Prostate gland (tissue), 2 donors: ENCODE measurements at places on chromosomes 2 and 18.

DNA sequence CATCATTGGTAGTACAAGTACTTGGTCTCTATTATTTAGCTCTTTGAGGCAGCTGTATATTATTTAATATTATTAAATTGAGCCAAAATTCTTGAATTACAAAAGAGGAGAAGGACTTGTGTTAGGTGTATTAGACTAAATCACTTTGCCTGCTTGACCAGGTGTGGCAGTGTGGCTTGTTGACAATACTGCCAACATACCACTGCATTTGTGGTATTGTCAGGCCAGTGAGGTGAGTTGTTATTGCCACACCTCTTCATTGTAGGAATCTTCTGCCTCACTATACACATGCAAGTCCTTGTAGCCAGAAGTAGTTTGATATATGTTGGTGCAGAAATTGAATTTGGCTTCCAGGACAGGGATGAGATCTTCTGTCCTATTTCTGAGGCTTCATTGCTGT lies 40.5 kb downstream of the CYP20A1 start:
- DNase-seq: no peak

DNA sequence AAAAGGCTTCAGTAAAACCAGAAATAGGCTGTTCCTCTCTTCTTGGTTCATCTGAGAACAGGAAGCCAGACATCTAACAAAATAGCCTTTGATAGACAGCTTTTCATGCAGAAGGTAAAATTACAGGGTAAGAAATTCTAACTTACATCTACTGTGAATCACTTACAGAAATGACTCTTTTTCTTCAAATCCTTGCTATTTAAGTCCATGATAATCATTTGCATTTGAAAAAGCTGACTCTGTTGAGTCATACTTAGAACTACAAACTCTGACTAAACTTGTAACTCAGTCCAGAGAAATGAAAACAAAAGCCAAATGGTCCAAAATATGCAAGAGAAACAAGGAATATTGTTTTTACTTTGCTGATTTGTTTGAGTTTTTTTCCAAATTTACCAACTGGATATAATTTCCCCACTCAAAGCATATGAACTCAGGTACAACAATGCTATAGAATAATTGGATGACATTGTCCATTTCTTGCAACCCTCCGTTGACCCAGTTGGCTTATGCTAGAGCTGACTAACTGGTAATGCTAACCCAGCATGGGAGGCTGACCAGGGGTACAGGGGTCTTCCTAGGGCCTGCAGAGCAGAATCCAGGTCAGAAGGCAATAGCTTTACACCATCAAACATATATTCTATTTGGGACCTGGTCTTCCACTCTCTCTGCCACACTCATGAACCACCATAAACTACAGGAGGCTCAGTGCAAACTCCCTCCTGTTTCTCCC lies 18.8 kb upstream of the MREG start:
- DNase-seq: no peak

GRCh38 chr2:138106606-138107005 lies 142.3 kb downstream of the HNMT start:
- no peak for DNase-seq

- no peak for DNase-seq
Observed at GRCh38 chr2:17520761-17521160, 2.5 kb upstream of the RAD51AP2 start.

DNA sequence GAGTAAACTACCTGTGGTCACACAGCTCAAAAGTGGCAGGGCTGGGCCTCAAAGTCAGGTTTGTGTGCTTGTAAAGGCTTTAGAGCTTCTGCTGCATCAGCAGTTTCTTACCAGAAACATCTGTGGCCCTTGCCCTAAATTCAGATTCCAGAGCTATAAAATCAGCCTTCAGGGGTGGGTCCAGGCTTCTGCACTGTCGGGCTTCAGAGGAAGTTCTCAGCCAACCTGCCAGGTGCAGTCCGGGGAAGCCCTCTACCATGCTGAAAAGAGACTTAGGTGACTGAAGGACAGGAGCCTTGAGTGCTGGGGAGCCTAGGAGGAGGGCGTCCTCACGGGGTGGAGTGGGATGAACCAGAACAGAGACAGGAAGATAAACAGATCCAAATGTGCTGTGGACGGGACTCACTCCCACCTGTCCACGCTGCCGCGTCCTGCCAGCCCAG lies 69.9 kb upstream of the HS6ST1 start:
- DNase-seq: no peak

- no peak for DNase-seq
Observed at GRCh38 chr18:59735269-59735860, 38.1 kb upstream of the CCBE1 start.

- no peak for DNase-seq
Observed at GRCh38 chr2:8049176-8049575, 632.7 kb upstream of the ID2 start.

DNA sequence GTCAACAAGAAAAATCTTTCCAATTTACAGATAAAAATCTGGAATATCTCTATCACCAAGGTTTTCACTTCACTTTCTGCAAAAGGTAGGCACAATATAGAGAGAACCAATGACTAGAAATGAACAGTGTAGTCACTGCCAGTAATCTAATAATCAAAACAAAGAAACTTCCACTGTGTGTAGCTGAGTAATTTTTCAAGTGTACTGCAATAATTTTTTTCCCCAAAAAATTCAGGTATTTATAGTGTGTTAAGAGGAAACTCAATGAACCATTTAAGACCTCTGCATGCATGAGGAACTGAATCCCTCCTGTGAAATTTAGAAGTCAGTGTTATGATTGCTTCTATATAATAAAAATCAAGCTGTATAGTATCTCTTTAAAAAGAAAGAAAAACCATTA lies 121.8 kb downstream of the MEMO1 start:
- no peak for DNase-seq

GRCh38 chr2:40803900-40804299 lies 352.0 kb upstream of the SLC8A1 start:
- no peak for DNase-seq

DNA sequence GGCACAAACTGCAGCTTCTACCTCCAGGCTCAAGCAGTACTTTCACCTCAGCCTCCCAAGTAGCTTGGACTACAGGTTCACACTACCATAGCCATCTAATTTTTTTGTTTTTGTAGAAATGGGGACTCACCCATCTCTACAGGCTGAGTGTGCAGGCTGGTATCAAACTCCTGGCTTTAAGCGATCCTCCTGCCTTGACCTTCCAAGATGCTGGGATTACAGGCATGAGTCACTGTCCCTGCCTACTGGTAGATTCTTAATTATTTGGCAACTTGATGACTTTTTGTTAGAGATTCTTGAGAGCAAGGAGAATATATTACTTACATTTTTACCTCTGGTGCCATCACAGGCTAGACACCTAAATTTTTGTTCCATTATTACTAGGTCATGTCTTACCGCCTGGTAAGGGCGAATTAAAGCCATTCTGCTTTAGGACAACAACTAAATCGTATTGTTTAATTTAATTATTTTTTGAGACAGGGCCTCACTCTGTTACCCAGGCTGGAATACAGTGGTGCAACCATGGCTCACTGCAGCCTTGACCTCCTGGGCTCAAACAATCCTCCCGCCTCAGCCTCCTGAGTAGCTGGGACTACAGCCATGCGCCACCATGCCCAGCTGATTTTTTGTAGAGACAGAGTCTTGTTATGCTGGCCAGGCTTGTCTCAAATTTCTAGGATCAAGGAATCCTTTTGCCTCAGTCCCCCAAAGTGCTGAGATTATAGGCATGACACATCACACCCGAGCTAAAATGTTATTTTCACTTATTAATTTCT lies 15.7 kb downstream of the DYNC1I2 start:
- no peak for DNase-seq

DNA sequence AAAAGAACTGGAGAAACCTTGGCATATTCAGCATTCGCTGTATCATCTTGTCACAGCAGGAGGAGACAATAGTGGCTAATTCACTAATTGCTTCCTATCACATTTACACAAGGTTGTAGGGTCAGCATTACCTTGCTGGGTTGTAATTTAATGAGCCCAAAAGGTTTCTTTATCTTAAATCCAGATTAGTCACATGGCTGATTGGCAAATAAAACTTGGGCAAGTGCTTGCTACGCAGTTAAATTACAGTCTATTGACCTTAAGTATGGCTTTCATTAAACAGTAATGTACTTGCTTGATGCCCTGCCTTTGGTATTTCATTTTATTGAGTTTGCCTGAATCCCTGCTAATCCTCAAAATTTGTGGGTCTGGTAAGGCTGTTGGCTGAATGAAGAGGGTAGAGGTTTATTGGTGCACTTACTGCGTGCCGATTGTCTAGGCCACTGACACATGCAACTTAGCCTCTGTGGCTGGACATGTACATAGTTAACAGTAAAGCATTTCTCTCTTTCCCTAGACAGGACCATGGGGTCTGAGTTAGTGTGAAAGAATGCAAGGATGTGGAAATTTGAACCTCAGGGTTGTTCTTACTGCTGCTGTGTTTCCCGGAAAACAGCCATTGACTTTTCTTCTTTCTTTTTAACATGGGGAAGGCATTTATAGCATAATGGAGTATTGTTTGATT lies 34.3 kb downstream of the FMNL2 start:
- no peak for DNase-seq

DNA sequence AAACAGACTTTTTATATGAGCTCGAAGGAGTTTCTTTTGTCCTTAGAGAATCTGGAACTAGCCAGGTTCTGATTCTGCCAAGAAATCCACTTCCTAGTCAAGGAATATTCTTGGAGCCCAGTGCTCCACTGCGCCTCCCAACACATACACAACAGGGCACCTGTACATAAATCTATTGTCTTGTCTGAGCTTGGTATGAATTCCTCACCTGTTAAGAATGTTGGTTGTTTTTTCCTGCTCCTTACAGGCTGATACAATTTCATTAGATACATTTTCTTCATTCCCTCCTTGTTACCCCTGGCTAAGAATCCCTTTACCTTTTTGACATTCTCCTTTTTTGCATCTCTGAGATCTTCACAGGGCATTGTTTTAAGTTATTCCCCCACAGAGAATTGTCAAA lies 56.0 kb upstream of the FZD7 start:
- DNase-seq: no peak

DNA sequence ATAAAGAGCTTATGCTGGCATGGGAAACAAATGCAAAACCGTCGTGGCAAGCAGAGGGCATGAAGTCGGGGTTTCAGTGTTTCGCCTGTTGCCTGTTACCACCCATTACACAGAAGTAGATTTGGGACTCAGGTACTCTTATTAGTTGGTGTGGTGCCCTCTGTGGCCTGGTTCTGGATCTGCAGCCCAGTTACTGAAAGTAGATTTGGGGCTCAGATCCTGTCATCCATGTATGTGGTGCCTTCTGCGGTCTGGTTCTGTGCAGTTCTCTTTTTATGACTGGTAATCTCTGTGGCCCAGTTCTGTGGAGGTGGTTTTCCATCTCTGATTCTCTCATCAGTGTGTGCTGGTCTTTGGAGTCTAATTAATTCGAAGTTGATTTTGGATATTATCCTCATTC lies 45.2 kb downstream of the ADNP2 start:
- no peak for DNase-seq

GRCh38 chr2:55936351-55936750 lies 12.8 kb upstream of the EFEMP1 start:
- no peak for DNase-seq

GRCh38 chr2:96872591-96873349 lies 2.9 kb upstream of the SEMA4C start:
- no peak for DNase-seq

- DNase-seq: no peak
Observed at GRCh38 chr2:181575650-181576025, 81.3 kb downstream of the CERKL start.

DNA sequence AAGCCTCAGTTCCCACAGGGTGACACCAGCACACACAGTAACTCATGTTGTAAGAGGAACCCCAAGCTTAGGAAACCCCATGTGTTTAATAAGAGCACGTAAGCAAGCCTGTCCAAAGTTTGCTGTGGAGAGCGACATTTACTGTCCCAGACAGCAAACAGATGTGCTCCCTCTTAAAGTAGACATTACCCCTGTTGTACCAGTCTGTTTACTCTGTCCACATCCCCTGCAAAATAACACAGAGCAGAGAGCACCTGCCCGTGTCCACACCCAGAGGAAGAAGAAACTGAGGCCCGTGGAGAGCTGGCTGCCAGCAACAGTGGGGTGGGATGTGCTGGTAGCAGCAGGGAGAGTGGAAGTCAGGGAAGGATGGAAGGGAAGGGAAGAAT lies 243.5 kb downstream of the GBX2 start:
- no peak for DNase-seq

GRCh38 chr2:770776-771175 lies 93.6 kb upstream of the TMEM18 start:
- no peak for DNase-seq

- DNase-seq: no peak
Observed at GRCh38 chr18:49699303-49699702, 114.0 kb downstream of the ACAA2 start.

- no peak for DNase-seq
Observed at GRCh38 chr2:10226038-10226724, 76.5 kb upstream of the HPCAL1 start.

GRCh38 chr2:63192889-63193774 lies 142.5 kb downstream of the OTX1 start:
- no peak for DNase-seq

DNA sequence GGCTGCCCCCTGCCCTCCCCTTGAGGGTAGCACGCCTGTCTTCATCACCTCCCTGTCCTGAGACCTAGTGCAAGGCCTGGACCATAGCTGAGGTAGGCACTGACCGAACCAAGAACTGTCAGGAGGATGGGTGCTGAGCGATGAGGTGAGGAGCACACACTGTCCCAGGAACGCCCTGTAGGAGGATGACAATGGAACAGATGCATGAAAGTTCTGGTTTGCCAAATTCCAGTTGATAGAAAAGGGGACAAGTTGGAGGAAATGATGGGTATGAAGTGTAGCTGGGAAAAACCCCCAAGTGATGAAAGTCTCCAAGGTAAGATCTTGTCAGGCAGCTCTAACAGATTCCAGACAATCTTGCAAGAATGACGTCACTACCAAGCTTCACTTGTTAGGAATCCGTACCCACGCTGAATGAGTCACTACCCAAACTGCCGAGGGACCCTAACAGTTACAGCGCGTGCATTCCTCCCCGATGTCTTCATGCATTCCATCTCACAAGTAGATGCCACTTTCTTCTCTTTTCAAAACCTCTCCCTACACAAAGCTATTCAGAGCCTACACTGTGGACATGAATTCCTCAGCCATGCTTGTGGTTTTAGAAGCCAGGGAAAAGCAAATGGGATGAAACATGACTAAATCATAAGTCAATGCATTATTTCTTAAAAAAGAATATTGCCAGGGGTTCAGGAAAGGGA lies 27.6 kb downstream of the MRPL33 start:
- no peak for DNase-seq

- DNase-seq: no peak
Observed at GRCh38 chr2:179675435-179675834, 186.0 kb downstream of the ZNF385B start.

- no peak for DNase-seq
Observed at GRCh38 chr2:223217373-223217772, 165.4 kb downstream of the KCNE4 start.

- no peak for DNase-seq
Observed at GRCh38 chr18:10477121-10477862, 22.9 kb downstream of the APCDD1 start.

DNA sequence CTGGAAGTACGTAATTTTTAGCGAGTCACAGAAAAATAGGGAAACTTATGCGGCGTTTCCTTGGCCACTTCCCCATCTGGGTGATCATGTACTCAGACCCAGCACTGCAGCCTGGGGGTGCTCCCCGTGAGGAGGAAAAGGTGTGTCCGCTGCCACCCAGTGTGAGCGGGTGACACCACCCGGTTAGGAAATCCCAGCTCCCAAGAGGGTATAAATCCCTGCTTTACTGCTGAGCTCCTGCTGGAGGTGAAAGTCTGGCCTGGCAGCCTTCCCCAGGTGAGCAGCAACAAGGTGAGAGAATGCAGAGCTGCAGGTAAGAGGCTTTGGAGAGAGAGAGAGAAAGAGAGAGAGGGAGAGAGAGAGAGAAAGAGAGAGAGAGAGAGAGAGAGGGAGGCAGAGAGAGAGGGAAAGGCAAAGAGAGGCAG lies at the start of gene IL1R2:
Gene IL1R2, plus strand, starts transcription at position 240 of the 425 bp plus-strand sequence. CDS start 16,616 bp downstream, outside the sequence.
- peak; percentile 50 for DNase-seq

- DNase-seq: no peak
Observed at GRCh38 chr2:238615187-238615586, 188.5 kb downstream of the ASB1 start.
